ENCODE measurements at places on chromosomes 1 and 21. TPM values are rescaled to one million over a fixed set of nuclear protein-coding genes. Genes with fewer than 3 reads are reported as not detected.

The CD84 gene
- 3.2 TPM for total RNA-seq

The SAMSN1 gene
- total RNA-seq, result 1.4 TPM

The SPATA21 gene
- total RNA-seq, result not detected

The PIGR gene
- 4.2 TPM for total RNA-seq

The SLAMF7 gene
- total RNA-seq, result 0.41 TPM

The DMBX1 gene
- total RNA-seq, result not detected

The FCRL3 gene
- total RNA-seq, result not detected

The NTNG1 gene
- total RNA-seq, result 4.5 TPM

The PPIAL4G gene
- not detected for total RNA-seq

The AMIGO1 gene
- total RNA-seq, result 9.1 TPM

The KCNE1 gene
- 0.82 TPM for total RNA-seq

The CFHR2 gene
- not detected for total RNA-seq

The THEM5 gene
- total RNA-seq, result not detected

The LAMC1 gene
- 482 TPM for total RNA-seq

The DNASE2B gene
- total RNA-seq, result 2.1 TPM

The SELE gene
- 9.9 TPM for total RNA-seq

The TTC39A gene
- 1.7 TPM for total RNA-seq

The CNIH3 gene
- 2.6 TPM for total RNA-seq

The C1orf115 gene
- 20.6 TPM for total RNA-seq

The KIF14 gene
- 5.1 TPM for total RNA-seq

The EPHA10 gene
- not detected for total RNA-seq

The SETSIP gene
- total RNA-seq, result not detected

The MAP3K21 gene
- total RNA-seq, result 1.4 TPM

The IFI44L gene
- total RNA-seq, result 4.7 TPM

The ARTN gene
- 0.82 TPM for total RNA-seq

The JTB gene
- total RNA-seq, result 125 TPM

The TCP10L gene
- total RNA-seq, result 1.4 TPM

The GBP7 gene
- not detected for total RNA-seq

The HES3 gene
- not detected for total RNA-seq

The ANGPTL7 gene
- total RNA-seq, result 12.0 TPM

The OR2L5 gene
- total RNA-seq, result not detected

The SYT11 gene
- 26.2 TPM for total RNA-seq

The NDUFS2 gene
- 174 TPM for total RNA-seq

The TMPRSS15 gene
- not detected for total RNA-seq

The COL8A2 gene
- 39.8 TPM for total RNA-seq

The PADI6 gene
- total RNA-seq, result not detected

The DMRTA2 gene
- total RNA-seq, result not detected

The SPRR4 gene
- total RNA-seq, result not detected

The CELA2A gene
- total RNA-seq, result not detected

The PLEKHG5 gene
- total RNA-seq, result 24.5 TPM

The NUP210L gene
- total RNA-seq, result 0.21 TPM

The OR10Z1 gene
- not detected for total RNA-seq

The CFHR1 gene
- total RNA-seq, result not detected

The STIL gene
- 8.8 TPM for total RNA-seq

The AMY2B gene
- 29.7 TPM for total RNA-seq

The ALDH9A1 gene
- 84.0 TPM for total RNA-seq

The SRSF11 gene
- 165 TPM for total RNA-seq

The DPT gene
- total RNA-seq, result 144 TPM
